ENCODE measurements at places on chromosomes 5 and 9.

DNA sequence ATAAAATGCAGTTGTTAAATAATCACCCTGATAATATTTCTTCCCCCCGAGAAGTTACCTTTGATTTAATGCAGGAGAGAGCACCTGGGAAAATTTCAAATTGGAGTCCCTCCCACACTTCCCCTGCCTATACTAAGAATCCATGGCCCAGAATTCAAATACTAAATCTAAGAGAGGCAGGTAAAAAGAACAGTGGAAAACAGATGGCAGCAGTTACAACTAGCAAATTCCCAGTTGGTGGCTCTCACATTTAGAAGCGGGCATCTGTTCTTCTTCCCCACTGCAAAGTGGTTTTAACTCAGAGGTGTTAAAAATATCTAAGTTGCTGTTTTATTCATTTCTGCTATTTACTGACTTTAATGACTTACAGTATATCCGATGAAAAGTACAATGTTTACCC is 210.4 kb upstream of the ELAVL2 start:
- no peak for DNase-seq

- no peak for DNase-seq
Measured at GRCh38 chr9:114278881-114279570, 43.9 kb upstream of the ORM1 start.

GRCh38 chr5:179478624-179479023 is 71.7 kb upstream of the RUFY1 start:
- no peak for DNase-seq

DNA sequence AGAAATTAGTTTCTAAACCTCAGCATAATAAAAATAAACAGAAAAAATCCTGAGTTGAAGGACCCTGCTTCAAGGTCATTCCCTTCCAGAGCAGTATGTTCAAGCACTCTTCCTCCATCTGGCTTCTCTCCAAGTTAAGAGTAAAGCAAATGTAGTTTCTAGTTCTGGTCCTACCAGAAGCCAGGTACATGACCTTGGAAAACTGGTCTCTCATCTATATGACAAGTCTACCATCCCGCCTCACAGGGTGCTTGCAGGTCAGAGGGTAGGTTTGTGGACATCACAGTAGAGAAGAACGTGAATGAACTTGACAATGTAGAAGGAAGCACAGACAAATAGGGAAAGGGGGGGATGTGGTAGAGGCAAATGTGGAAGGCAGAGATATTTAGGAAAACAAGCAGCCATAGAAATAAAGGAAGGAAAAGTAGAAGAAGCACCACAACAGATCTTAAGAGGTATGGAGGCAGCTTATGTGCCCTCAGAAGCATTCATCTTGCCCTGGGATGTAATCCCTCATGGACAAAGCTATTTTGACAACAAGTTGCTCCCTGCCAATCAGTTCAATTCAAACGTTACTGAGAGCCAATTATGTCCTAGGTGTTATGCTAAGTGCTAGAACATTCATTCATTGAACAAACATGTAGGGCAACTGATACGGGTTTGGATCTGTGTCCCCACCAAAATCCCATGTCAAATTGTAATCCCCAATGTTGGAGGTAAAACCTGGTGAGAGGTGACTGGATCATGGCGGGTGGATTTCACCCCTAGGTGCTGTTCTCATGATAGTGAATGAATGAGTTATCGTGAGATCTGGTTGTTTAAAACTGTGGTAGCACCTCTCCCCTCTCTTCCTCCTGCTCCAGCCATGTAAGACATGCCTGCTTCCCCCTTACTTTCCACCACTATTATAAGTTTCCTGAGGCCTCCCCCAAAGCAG is 23.7 kb upstream of the CTNNAL1 start:
- DNase-seq = no peak

DNA sequence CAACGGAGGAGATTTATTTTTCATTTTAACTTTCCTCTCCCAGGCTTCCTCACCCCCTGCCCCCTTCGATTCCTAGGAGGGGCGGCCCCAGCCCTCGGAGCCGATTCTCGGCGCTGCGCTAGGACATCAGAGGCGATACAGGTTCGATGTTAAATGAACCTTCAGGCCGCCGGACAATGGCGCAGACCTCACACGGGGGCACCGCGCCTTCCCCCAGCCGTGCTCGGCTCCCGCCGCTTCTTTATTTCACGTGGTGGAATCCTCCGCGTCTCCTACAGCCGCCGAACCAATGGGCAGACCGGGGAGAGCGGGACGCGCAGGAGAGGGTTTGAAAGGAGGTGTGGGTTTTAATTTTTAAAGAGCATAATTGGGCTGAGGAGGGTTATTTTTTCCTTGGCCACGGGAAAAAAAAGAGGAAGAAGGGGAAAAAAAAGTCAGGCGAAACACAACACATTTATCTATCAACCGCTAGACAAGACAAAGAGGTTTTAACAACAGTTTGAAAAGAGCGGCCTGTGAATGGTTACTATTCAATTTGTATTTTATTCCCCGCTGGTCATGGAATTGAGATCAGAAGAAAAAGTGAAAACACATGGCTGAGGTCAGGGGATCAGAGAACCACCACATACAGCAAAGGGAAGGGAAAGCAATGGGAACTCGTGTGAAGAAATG is 126.8 kb downstream of the TMEM174 start:
- DNase-seq = no peak

- no peak for DNase-seq
Measured at GRCh38 chr9:114723931-114724330, 41.9 kb upstream of the TEX48 start.

GRCh38 chr5:170268884-170269283 is 28.7 kb downstream of the LCP2 start:
- no peak for DNase-seq

DNA sequence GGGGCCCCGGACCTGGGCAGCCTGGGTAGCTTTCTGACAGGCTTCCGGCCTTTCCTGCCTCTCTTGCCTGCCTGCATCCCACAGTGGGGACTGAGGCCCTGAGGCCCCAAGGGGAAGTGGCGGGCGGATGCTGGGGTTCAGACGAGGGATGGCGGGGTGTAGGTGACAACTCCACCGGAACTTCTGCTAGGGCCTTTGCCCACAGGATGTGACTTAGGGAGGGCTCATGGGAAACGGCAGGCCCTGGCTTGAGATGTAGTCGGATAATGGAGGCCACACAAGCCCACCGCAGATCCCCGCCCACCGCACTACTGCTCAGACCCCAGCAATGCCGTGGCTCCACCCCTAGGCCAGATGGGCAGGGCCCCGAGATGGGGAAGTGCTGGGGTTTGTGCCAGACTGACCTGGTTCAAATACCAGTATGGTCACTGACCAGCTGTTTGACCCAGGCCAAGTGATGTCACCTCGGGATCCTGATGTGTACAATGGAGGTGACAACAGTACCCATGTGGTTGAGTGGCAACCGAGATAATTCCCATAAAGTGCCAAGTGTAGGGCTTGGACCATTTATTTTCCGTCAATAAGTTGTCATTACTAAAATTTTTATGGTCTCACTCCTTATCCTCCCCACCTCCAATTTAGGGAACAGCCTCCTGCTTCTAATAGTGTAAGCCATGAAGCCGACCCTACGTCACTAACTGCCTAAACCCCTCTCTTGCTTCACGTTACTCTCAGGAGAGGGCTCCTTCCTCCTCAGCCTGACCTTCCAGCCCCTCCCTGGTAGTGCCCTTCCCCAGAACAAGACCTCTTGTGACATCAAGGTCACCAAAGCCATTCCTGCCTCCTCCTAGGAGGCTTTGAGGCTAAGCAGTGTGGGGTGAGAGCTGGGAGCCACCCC is 2.5 kb upstream of the CDK9 start:
- no peak for DNase-seq

DNA sequence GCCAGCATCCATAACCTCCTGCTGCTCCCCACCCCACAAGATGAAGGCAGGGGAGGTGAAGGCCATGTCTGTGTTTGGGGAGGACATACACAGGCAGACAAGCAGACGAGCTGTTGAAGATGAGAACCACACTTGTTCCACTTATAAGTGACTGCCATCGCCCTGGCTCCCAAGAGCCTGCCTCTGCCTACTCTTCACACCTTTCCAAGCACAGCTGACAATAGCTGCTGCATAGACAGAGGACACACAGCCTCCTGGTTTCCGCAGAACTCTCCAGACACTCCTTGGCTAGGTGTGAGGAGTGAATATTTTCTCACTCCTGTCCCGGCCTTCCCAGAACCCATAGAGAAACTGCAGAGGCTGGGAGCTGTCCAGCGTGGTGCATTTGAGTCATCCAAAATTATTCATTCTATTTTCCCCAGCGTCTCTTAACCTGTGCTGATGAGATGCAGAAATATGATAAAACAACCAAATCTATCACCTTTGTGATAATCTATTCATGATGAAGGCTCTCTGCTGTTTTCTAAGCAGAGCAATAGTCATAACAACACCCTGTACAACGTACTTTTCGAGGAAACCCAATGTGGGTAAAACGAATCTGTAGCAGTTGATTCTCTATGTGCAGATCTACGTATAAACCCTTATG is 24.7 kb downstream of the KLF9 start:
- no peak for DNase-seq

- no peak for DNase-seq
Measured at GRCh38 chr9:128225770-128226411, 22.7 kb downstream of the DNM1 start.

GRCh38 chr9:95188459-95188858 is 129.1 kb downstream of the FANCC start:
- no peak for DNase-seq

- no peak for DNase-seq
Measured at GRCh38 chr9:23821375-23822181, 4.5 kb downstream of the ELAVL2 start.

DNA sequence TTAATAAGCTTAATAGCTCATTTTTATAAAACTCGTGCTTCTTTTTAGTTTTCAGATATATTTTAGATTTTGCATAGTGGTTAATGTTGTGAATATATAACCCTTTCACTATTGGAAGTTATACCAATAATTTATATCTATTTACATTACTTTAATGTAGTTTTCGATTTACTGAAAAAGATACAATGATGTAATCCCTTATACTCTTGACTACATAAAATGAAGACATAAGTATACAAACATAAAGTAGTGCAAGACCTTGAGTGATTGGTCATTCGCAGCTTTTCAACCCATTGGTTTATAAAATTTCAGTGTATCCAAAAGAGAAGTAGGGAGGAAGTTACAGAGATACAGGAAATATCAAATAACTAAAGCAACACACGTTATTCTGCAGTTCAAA is 84.3 kb upstream of the GRHPR start:
- no peak for DNase-seq

- no peak for DNase-seq
Measured at GRCh38 chr9:20898885-20899554, 132.4 kb downstream of the HACD4 start.

- peak; percentile 28 for DNase-seq
Measured at GRCh38 chr5:73693573-73694061, 67.6 kb downstream of the ARHGEF28 start.

- DNase-seq = no peak
Measured at GRCh38 chr9:5435912-5436311, 1.8 kb downstream of the PLGRKT start.

GRCh38 chr9:131270171-131271015 is 5.9 kb downstream of the FAM78A start:
- DNase-seq = no peak

DNA sequence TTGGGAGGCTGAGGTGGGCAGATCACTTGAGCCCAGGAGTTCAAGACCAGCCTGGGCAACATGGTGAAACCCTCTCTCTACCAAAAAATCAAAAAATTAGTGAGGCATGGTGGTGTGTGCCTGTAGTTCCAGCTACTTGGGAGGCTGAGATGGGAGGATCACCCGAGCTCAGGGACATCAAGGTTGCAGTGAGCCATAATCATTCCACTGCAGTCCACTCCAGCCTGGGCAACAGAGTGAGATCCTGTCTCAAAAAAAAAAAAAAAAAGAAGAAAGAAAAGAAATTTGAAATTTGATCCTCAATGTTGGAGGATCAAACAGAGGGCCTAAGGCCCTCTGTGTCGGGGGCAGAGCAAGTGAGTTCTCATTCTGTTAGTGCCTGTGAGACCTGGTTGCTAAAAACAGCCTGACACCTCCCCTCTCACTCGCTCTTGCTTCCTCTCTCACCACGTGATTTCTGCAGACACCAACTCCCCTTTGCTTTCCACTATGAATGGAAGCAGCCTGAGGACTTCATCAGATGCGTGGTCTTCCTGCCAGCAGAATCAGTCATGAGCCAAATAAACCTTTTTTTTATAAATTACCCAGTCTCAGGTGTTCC is 8.4 kb upstream of the GOLPH3 start:
- no peak for DNase-seq

- no peak for DNase-seq
Measured at GRCh38 chr5:141843156-141843927, 34.9 kb downstream of the PCDH1 start.

DNA sequence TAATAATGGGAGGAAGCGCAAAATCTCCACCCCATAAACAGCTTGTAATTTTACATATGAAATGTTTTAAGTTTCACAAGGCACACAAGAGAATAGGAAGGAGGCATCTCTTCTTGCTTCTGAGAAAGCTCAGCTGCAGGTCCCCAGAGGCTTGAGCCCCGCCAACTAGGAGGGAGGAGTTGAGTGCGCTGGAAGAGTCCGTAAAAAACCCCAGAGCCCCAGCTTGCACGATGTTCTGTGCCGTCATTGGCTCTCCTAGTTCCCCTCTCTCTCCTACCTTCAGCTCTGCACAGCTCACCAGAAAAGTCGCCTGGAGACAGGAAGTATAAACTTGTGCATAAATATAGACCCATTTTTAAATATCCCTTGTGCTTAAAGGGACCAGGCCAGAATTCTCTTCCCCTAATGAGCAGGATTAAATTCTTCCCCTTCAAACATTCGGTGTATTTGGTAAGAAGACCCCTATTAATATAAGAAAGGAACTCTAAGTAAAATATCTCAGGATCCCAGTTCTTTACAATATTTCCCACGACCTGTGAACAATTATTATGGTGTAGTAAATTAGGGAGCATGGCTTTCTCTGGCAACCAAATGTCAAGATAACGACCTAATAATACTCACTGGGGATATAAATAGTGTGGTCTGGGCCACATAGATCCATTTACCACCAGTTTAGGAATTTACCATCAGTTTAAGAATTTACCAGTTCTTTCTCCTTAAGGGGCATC is 13.7 kb downstream of the GLRX start:
- no peak for DNase-seq

- DNase-seq = no peak
Measured at GRCh38 chr9:78370991-78371390, 74.1 kb downstream of the PSAT1 start.

All from Panc1 (cell line).